ENCODE measurements at places on chromosomes 6 and 20.

GRCh38 chr6:98039443-98039842 is 756.4 kb upstream of the MMS22L start:
- no peak for DNase-seq

DNA sequence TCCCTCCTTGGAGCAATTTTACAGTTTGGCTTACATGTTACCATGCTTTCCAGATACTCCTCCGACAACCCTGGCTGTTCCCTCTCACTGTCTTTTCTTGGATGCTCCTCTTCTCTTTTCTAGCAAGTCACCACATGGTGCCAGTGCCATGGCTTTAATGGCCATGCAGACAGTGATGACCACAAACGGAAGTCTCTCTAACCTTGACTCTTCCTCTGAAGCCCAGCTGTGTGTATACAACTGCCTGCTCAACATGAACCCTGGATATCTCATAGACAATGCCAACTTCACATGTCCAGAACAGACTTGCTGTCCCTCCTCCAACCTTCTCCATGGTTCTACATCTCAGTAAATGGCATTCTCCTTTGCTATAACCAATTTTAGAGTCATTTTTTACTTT is 49.8 kb upstream of the NEDD9 start:
- DNase-seq: no peak

DNA sequence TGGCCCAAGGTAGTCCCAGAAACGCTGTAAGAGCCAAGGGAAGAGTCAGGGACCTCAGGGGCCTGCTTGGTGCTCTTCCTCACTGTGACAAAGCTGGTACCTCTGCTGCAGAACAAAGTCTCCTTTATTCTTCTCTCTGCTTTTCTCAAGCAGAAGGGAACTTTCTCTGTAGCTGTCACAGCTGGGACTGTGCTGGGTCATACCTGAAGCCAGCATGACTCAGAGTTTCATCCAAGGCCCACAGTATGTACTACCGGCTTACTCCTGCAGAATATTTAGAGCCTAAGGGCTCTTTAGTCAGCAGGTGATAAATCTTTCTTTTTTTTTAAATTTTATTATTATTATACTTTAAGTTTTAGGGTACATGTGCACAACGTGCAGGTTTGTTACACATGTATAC is 183.2 kb downstream of the TINAG start:
- no peak for DNase-seq

- DNase-seq: no peak
These were observed 902 bp downstream of the ZNF337 start for GRCh38 chr20:25695532-25696370.

GRCh38 chr6:74115674-74116073 is 419.7 kb downstream of the CD109 start:
- no peak for DNase-seq

Data from stimulated activated CD8-positive, alpha-beta memory T cell treated with anti-CD3 and anti-CD28 coated beads, Interleukin-4, amount 100 ng/mL, for 48 hours (primary cell).